ENCODE measurements at places on chromosomes 7 and 10. TPM values are rescaled to one million over a fixed set of nuclear protein-coding genes. Genes with fewer than 3 reads are reported as not detected.

The KEL gene
- not detected for total RNA-seq

The SPDYE3 gene
- total RNA-seq = not detected

The SFRP5 gene
- 140 TPM for total RNA-seq

The PHKG1 gene
- 11.7 TPM for total RNA-seq

The NXPH1 gene
- total RNA-seq = not detected

The LGI1 gene
- 0.44 TPM for total RNA-seq

The SNCG gene
- total RNA-seq = 33.8 TPM

The SVOPL gene
- total RNA-seq = not detected

The MSS51 gene
- total RNA-seq = 2.0 TPM

The OGA gene
- total RNA-seq = 41.6 TPM

The AKR1E2 gene
- 3.2 TPM for total RNA-seq

The RBP4 gene
- total RNA-seq = 16.2 TPM

The PON3 gene
- 1.7 TPM for total RNA-seq

The SPACDR gene
- not detected for total RNA-seq

The TRIL gene
- 0.83 TPM for total RNA-seq
